NCI-H2029 (cell line): ENCODE measurements at places on chromosomes 5 and 9.

DNA sequence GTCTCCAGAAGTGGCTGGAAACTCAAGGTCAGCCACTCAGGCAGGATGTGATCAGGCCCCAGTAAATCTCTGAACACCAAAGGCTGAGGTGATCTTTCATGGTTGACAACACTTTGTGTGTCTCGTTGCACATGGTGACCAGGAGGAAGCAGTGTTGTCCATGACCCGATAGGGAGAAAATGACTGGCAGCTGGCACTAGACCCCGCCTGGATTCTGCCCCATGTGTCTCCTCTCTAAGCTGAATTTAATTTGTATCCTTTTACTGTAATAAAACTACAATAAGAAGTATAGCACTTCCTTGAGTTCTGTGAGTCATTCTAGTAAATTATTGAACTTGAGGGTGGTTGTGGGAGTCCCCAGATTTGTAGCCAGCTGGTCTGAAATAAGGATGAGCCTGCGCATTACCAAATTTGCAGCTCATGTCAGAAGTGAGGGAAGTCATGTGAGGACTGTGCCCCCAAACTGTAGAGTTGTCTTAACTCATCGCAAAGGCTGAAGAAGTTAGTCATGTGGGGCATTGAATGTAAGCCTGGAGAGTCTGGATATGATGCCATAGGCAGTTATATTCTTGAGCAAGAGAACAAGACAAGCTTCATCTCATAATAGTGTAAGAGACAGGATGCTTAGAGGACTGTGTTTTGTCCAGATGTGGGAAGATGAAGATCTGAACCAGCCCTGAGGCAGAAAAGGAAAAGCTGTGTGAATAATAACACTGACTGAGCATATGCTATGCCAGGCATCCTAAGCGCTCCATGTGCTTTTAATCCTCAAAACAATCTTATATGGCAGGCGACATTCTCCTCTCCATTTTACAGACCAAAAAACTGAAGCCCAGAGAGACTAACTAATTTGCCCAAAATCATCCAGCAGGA, 55.9 kb downstream of the TMEM215 start:
- DNase-seq = no peak

DNA sequence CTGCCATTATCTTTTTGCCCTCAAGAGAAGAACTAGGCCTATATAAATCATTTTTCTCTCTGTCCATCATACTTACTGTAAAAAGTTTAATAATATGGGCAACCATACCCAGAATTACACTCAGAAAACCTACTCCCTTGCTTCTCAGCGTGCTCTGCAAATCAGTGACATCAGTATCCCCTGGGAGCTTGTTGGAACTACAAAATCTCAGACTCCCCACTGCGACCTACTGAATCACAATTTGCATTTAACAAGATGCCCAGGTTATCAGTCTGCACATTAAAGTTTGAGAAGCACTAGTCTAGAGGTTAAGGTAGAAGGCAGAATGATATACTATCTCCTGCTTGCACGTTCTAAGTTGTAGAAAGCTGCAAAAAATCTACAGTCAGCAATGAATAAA, 127.2 kb downstream of the MLLT3 start:
- no peak for DNase-seq

DNA sequence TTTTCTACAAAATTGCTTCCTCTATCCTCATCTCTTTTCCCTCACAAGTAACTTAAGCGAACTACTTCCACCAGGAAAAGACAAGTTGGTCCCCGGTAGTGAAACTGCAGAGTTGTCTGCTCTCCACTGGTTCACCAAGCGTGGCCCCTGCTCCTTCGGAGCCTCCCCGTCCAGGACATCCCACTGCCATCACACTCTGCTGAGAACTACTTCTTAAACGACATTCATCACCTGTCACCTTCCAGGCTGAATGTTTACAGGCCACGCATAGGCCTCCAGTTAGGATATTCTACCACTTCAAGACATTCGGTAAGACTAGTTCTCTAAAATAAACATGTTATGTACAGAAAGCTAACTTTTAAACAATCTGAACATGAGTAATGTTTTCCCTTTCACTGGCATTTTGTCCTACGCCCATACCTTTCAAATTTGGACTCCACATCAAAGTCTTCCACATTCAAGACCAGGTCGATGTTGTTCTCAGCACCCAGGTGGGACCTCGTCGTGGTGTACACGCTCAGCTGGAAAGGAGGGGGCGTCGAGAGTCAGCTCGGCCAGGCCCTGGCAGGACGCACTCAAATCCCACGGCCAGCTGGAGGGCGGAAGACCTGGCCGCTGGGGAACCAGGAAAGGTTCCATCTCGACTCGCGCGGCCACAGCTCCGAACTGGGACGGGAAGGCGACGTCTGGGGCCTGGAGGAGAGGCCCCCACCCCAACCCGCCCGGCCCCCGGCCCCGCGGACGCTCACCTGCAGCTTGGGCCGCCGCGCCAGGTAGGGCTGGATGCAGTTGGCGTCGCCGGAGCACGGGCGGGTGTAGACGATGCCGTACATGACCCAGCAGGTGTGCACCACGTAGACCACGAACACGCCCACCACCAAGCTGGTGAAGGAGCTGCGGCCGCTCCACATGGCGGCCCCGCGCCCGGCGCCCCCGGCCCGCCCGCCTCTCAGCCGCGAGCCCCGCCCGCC, 683 bp downstream of the CLPTM1L start:
- no peak for DNase-seq

GRCh38 chr9:135974220-135974573, 13.0 kb upstream of the UBAC1 start:
- DNase-seq = no peak

DNA sequence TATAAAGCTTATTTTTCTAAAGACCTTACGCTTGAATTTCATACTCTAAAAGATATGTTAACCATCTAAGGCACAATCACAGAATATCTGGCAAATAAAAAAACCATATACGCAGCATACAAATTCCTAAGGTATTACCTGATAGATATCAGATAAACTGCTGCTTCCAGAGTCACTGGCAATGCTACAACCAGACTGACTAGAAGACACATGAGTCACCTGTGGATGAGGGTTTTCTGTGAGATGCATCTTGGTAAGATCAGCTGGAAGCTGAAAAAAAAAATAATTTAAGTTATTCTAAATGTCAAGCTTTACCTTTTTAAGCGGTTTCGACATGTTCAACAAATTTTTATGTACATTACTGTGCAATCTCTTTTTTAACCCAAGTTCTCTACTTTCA, 113.8 kb downstream of the RAPGEF6 start:
- DNase-seq = no peak
